ENCODE measurements at places on chromosomes 2 and 18.

DNA sequence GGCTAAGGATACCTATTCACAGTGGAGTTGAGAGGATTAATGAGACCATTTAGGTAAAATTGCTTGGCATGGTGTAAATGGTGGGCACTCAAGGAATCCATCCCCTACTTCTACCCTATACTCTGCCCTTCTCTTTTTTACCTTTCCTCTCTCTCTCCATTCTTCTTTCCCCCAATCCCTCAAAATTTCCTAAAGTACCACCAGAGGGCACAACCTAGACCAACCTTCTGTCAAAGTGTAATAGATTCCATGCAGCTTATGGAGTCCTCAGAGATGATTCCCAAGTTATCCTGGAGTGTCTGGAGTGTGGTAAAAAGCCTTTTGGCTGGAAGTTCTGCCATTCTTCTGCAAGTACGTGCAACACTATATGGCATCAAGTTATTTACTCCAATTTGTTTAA lies 33.0 kb upstream of the CCDC195 start:
- no peak for DNase-seq

- no peak for DNase-seq
These were observed 170.0 kb downstream of the DNAH7 start for GRCh38 chr2:195898505-195899191.

DNA sequence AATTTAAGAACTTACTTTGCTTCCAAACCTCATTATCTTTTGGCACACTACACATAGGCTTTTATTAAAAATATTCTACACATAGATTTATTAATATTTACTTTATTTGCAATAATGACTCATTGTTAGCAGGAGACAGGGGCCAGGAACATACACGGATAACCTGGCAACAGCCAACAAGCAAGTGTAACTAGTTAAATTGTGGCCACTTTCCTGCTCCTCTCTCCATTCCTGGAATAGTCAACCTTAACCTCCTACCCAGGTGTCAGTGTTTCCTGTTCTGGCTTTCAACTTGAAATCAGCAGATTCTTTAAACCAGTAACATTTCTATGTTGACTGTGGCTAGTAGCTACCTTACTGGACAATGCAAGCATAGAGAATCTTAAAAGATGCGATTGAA lies 26.5 kb downstream of the ACVR1 start:
- DNase-seq, result no peak

GRCh38 chr2:172896661-172897081 lies 161.0 kb downstream of the RAPGEF4 start:
- DNase-seq, result no peak

DNA sequence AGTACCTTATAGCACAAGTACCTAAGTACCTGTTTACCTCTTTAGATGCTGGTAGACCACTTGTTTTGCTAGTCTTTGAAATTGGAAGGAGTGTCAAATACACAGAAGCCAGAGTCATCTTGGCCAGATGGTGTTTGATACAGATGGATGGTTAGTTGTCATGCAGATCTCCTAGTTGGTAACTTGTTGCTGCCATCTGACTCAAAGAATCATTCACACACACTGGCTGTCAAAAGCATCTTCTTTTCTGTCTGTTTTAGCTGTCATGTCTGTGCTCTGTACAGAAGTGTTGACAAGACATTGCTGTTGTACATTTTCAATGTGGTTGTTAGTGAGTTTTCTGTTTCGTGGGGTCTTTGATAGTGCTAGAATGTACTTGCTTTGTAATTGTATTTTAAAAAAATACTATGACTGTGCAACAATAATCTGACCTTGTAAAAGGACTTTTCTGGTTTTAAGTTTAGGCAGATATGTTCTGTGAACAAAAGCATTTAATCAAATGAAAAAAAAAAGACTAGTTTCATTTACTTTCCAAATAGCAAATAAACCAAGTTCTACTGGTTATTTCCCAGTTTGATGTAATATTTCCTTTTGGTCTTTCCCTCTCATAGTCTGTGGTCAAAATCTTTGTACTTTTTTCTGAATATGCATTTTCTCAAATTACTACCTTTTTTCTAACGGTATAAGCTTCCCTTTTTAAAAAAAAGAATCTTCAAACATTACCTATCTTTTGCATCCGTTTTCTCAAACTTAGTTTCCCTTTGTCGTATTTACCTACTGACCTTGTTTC lies 39.9 kb downstream of the TANK start:
- DNase-seq, result no peak

GRCh38 chr2:100109986-100110613 lies 32.3 kb downstream of the AFF3 start:
- DNase-seq, result no peak

DNA sequence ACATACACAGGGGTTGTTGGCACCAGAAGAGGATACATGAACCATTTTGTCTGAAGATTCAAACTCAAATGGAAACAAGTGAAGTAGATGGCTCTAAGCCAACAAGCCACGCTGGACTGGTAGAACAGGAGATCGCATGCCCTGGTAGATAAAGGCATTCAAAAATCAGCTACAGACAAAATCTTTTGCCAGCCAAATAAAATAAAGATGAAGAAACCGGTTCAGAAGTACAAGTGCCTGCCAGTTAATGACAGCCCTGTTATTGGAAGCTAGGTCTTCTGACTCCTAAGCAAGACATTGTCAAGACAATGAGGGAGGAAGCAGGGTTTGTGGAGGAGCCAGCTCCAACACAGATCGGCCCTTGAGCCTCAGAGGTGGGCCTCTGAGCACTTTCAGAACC lies 52.3 kb downstream of the EHD3 start:
- no peak for DNase-seq

DNA sequence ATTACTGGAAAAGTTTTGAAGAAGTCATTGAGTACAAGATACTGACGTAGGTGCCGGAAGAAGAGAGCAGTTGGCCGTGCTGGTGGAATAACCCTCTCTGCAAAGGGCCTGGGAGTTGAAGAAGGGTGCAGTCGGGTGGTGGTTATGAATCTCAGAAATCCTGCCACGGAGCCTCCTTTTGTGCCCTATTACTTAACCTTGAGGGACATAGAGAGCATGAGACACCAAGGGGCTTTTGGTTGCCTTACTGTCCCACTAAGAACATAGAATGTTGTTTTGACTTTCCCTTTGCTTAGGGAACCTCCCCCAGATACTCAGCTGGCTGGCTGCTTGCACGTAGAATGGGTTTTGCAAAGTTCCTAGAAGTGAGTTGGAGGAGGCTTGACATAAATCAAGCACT lies 1.3 kb upstream of the CD28 start:
- no peak for DNase-seq

- DNase-seq, result no peak
These were observed 86.5 kb downstream of the CDCA7 start for GRCh38 chr2:173441222-173441621.

- no peak for DNase-seq
These were observed 94.8 kb upstream of the ALKAL2 start for GRCh38 chr2:382728-383022.

GRCh38 chr2:113891265-113891959 lies 1.5 kb downstream of the ACTR3 start:
- DNase-seq, result no peak

DNA sequence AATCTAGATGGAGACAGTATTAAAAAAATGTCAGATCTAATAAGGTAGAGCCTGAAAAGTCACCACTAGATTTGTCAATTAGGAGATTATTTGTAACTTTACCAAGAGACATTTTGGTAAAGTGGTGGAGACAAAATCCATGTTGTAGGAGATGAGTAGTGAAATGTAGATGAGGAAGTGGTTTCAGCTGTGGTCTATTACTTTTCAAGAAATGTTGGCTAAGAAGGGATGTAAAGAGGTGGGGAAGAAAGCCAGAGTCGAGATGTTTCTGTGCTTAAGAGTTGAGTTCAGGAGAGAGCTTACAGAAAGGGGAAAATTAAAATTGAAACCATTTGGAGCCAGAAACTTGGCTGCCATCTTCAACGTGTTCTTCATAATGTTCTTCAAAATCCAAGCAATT lies 22.2 kb downstream of the ACVR2A start:
- DNase-seq, result no peak
